Activated CD4-positive, alpha-beta T cell treated with anti-CD3 and anti-CD28 coated beads, Interleukin-2, amount 10 ng/mL, durations not matched to agents 24 days and 14 days (primary cell): ENCODE measurements at places on chromosomes 4 and X. TPM values are rescaled to one million over a fixed set of nuclear protein-coding genes. Genes with fewer than 3 reads are reported as not detected.

The PAGE5 gene
- total RNA-seq, result not detected in 2 replicates

GRCh38 chrX:134749706-134750445, 91.6 kb upstream of the PLAC1 start:
- no peak for DNase-seq
- no peak overlapping the region for H3K4me3 ChIP-seq
- no peaks in the 10 kb centered on the region for H3K36me3 ChIP-seq

GRCh38 chr4:38129460-38130227, 169.4 kb downstream of the PTTG2 start:
- H3K4me3 ChIP-seq, result peak overlapping the region; percentile 49
- peaks cover 56% of the 10 kb centered on the region for H3K4me1 ChIP-seq
- peaks cover 2% of the 10 kb centered on the region for H3K27me3 ChIP-seq

DNA sequence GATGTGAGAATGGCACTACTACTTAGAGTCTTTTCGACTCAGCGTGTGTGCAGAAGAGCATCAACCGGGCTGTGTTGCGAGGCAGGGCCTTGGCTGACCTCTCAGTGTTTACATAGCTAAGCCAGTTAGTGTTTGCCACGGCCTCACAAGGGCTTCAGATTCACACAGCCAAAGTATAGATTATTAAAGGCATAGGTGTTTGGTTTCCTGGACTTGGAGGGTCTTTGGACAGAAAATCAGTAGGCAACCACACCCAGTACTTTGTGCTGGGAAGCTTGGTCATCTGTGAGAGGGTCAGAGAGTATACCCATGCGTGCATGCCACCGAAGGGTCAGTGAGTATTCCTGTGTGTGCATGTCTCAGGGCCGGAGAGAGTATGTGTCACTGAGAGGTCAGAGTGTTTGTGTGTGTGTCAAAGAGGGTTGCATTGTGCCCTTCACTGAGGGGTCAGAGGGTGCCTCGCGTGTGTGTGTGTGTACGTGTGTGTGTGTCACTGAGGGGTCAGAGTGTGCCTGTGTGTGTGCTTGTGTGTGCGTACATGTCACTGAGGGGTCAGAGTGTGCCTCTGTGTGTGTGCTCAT, 69.7 kb upstream of the MSANTD1 start:
- H3K36me3 ChIP-seq, result peaks cover 59% of the 10 kb centered on the region
- no peak overlapping the region for H3K4me3 ChIP-seq
- no peak for DNase-seq
- H3K27ac ChIP-seq, result no peak overlapping the region
